ENCODE measurements at places on chromosomes 1 and 21.

GRCh38 chr21:45579383-45580180, 37.3 kb upstream of the SLC19A1 start:
- DNase-seq: no peak

GRCh38 chr1:171055966-171056643, 34.6 kb upstream of the FMO3 start:
- no peak for DNase-seq

- no peak for DNase-seq
Measured at GRCh38 chr21:30206551-30207251, 9.2 kb downstream of the CLDN8 start.

- no peak for DNase-seq
Measured at GRCh38 chr1:151787689-151788088, 2.6 kb downstream of the TDRKH start.

- peak; percentile 4 for DNase-seq
Measured at GRCh38 chr1:11174261-11174942, 14.8 kb upstream of the ANGPTL7 start.

DNA sequence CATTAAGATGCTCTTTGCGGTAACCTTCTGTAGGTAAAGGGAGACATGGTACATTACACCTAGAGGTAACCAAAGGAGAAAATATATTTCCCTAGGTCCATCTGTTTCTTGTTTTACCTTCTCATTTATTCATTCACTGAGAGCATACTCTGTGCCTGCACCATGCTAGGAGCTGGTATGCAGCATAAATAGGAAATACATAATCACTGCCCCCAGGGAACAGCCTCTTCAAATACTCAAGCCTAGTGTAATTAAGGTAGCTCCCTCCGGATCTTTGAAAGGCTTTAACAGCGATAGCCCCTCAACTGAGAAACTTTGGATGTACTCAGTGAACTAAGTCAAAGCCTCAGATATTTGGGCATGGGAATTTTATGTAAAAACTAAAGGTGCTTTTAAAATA, 123.6 kb downstream of the GABPA start:
- no peak for DNase-seq

Data from midbrain (tissue), 1 donor.